Colonic mucosa (tissue), 4 donors: ENCODE measurements at places on chromosomes 11 and 22.

DNA sequence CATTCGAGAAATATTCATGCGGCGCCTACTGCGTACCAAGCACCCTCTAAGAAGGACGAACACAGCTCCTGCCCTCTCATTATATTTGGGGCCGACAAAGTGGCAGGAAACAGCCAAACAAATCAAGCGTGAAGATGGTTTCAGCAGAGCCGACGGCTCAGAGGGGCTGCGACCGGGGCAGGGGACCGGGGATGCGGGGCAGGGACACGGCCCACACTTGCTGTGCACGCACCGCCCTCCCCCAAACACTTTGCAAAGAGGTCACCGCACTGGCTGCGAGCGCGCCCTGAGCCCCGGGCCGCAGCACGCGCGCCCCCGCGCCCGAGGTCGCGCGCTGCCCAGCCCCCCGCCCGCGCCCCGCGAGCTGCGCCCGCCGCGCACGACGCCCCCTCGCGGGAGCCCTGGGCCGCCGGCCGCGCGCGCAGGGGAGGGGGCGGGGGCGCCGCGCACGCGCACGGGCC is 255 bp upstream of the SYNGR1 start:
- no peak for DNase-seq

GRCh38 chr11:3825473-3826154 is 15.1 kb downstream of the RHOG start:
- no peak for DNase-seq

- DNase-seq, result no peak
Observed at GRCh38 chr11:37786214-37786755, 1188.2 kb upstream of the RAG2 start.

DNA sequence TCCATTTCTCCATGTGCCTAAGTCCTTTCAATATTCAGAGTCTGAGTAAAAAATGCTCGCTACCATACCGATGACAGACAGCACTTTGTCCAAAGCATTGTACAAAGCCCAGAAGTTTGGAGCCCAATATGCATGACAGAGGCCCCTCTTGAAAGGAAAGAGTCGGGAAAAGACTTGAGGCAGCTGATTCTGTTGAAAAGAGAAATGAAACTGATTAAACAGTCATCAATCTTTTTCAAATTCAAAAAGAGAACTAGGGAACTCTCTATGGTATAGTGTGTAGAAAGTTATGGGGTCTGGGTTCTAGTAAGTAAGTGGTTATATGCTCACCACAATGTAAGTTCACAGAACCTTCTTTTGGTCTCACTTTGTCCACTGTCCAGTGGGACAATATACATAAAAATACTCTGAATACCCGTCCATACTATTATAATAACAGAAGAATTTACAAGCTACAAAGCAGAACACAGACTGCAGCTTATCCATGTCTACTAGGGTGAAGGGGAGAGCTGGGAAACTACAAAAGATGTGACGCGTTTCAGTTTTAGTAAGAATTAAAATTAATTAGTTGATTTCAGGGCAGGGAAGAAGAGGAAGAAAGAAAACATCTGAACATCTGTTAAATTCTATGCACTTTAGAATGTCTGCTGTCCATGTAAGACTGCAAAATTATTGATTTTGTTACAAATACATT is 26.7 kb downstream of the ALG8 start:
- DNase-seq, result no peak

DNA sequence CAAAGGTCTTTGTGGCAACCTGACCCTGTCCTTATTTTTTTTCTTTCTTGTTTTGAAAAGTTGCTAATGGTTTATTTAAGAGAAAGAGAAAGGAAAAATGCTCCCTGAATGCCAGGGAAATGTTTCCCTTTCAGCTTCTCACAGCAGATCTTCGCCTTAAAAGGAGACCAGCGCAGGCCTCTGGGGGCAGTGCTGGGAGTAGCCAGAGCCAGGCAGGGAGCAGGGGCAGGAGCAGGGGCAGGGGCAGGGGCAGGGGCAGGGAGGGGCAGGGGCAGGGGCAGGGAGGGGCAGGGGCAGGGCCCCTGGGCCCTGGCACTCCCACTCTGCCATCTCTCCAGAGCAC is 5.1 kb downstream of the MOB2 start:
- DNase-seq, result no peak

- no peak for DNase-seq
Observed at GRCh38 chr11:20029193-20029592, 131.1 kb downstream of the DBX1 start.

GRCh38 chr22:23062616-23063538 is 7.4 kb upstream of the GNAZ start:
- DNase-seq, result no peak

DNA sequence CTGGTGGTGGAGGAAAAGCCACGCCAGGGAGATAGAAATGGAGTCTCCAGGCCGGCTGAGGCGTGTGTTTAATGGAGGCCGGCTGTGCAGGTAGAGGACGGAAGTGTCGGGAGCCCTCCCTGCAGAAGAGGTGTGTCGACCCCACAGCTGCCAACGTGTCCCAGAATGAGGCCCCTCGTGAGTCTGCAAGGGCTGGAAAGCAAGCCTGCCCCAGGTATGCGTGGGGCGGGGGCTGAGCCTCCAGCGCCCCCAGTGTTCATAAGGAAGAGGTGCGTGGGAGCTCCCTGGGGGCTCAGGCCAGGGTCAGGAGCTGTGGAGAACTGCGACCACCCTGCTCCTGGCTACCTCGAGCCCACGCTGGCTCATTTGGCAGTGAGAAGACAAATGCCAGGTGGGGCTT is 38.0 kb upstream of the JAM3 start:
- no peak for DNase-seq

GRCh38 chr11:35927682-35928081 is 16.2 kb upstream of the LDLRAD3 start:
- DNase-seq, result peak; percentile 21

DNA sequence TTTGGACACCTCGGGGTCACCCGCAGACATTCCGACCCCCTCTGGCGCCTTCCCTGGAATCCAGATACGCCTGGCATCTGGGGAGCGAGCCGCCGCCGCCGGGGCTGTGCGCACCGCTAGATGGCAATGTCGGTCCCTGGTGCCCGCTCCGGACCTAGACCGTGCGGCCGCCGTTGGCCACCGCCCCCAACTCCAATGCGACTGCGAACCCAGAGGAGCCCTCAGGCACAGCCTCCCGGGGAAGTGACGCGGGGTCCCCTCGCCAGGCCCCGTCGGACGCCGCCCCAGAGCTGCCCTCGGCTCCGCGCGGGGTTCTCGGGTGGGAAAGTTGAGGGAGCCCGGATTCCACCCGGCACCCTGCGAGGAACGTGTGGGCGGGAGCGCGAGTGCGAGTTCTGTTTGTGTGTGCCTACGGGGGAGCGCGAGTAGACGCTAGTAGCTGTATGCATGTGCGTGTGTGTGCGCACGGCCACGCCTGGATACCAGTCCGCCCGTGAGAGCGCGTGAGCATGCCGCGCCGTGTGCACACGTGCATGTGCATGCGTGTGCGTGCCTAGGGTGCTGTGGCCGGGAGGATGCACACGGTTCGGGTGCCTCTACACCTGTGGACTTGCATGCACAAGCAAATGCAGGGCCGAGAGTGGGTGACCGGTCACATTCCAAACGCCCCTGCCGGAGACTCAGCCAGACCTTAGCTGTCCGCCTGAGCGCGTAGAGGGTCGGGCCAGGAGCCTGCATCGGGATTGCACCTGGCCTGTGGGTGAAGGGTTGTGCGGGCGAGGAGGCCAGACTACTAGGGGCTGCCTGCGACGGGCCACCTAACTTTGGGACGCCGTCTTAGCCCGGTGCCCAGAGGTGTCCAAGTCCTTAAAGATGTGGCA is 1.9 kb downstream of the CHRM4 start:
- DNase-seq, result peak; percentile 77

- no peak for DNase-seq
Observed at GRCh38 chr22:21652547-21653545, 10.7 kb downstream of the SDF2L1 start.

DNA sequence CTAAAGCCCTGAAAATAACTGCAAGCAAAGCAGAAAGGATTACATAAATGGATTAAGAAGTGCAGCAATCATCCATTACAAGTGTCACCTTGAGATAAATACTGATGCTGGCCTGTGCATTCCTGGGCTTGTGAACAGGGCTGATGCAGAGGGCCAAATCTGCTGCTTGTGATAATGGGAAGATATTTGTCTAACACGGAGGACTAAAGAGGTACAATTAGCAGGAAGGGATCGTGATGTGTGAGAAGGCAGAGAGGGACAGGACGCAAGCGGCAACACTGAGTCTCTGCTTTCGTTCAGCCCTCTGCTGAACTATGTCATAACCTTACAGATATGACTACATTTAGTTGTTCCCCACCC is 107.7 kb upstream of the DDI1 start:
- DNase-seq, result no peak

GRCh38 chr11:132538642-132539041 is 993.7 kb downstream of the OPCML start:
- DNase-seq, result no peak

GRCh38 chr11:122882189-122882856 is at the start of gene JHY:
JHY (plus strand) TSS chr11:122882759; CDS start chr11:122885850, 3,091 bp downstream.
- peak; percentile 54 for DNase-seq

GRCh38 chr11:121389651-121390050 is 62.5 kb upstream of the SORL1 start:
- DNase-seq, result no peak

DNA sequence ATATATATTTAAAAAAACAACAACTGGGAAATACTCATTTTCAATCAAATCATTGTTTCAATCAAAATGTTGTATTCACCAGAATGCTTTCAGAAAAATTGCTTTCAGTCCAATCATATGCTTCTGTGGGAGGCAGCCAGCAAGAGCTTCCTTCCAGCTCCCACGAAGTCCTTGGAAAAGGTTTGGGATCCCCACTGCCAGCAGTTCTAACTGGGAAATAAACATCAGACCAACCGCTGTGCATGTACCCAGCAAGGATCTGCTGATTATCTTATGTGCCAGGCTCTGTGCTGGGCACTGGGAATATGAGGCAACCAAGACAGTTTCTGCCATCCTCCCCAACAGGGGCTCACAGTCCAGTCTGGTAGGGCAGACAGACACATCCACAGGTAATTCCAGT is 10.8 kb downstream of the RPS13 start:
- DNase-seq, result no peak

- no peak for DNase-seq
Observed at GRCh38 chr11:64850979-64851567, 6.6 kb upstream of the CDC42BPG start.

- no peak for DNase-seq
Observed at GRCh38 chr22:48746789-48747425, 1080.8 kb downstream of the BRD1 start.

DNA sequence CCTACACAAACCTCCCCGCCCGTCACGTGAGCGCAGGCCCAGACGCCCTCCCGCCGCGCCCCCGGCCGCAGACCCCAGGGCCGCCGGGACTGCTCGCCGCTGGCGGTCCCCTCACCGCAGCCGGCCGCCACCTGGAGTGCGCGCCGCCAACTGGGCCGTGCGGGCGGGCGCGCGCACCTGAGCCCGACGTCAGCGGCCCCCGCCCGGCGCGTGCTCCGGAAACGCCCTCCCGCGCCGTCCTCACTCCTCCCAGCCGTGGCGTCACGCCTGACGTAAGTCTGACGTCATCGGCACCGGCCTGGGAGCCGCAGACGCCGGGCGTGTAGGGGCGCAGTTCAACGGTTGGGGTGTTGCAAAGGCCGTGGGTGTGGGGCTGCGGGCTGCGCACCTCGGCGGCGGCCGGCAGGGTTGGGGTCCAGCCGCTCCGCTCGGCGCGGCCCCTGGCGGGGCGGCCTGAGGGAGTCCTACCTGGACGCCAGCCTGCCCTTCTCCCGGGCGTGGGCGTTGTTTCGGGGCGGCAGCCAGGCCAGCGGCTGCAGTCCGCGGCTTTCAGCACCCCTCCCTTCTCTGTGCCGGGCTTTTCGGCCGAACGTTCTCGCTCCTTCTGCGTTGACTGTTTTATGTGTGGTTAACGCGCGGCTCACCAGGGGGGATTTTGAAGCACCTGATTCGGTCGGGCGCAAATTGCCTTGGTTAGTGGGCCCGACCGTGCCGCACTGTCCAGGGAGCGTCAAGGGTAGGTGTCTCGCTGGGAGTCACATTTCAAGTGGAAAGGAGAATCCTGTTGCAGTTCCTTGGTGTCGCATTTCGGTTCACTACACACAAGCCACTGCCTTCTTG is at the start of gene JOSD1:
TSS of gene JOSD1 (minus strand) at position 155 of the 840 bp plus-strand sequence. CDS start 956 bp downstream, outside the sequence.
- peak; percentile 98 for DNase-seq
